Activated CD8-positive, alpha-beta T cell treated with anti-CD3 and anti-CD28 coated beads, Interleukin-2, amount 10 ng/mL, durations not matched to agents 7 days and 5 days (primary cell): ENCODE measurements at places on chromosomes 5 and 9. TPM values are rescaled to one million over a fixed set of nuclear protein-coding genes. Genes with fewer than 3 reads are reported as not detected.

TOR1B gene
- 24.4 TPM for total RNA-seq

CCDC152 gene
- total RNA-seq, result 6.5 TPM

PCDHB9 gene
- total RNA-seq, result not detected

DNA sequence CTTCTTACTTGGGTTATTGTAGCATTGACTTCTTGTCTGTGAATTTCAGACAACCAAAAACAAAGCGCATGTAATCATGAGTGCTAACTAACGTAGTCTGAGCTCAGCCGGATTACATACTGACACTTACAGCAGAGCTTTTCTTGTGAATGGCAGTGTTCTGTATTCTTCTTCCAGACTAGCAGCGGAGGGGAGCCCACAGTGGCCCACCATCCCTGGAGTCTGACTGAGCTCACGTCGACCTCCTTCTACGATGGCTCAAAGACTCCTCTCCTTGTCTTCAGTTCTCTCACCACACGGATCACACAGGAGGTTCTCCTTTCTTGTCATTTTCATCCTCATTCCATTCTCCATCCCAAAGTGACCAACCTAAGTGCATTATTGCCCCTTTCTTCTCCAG lies 211.4 kb downstream of the CHSY3 start:
- H3K4me3 ChIP-seq, result no peak overlapping the region
- no peak for DNase-seq
- no peak overlapping the region for H3K27ac ChIP-seq
- no peaks in the 10 kb centered on the region for H3K27me3 ChIP-seq
- no peaks in the 10 kb centered on the region for H3K36me3 ChIP-seq

GRCh38 chr5:44933686-44934085 lies 124.9 kb downstream of the MRPS30 start:
- no peaks in the 10 kb centered on the region for H3K36me3 ChIP-seq
- DNase-seq, result no peak
- no peak overlapping the region for H3K4me3 ChIP-seq
- H3K27ac ChIP-seq, result no peak overlapping the region
- H3K27me3 ChIP-seq, result no peaks in the 10 kb centered on the region

GRCh38 chr5:142189813-142190212 lies 81.2 kb downstream of the NDFIP1 start:
- no peak overlapping the region for H3K27ac ChIP-seq
- H3K4me3 ChIP-seq, result no peak overlapping the region
- no peaks in the 10 kb centered on the region for H3K36me3 ChIP-seq
- H3K27me3 ChIP-seq, result no peaks in the 10 kb centered on the region
- peaks cover 15% of the 10 kb centered on the region for H3K4me1 ChIP-seq

- H3K27me3 ChIP-seq, result peaks cover 2% of the 10 kb centered on the region
- DNase-seq, result no peak
Observed at GRCh38 chr5:38157024-38157423, 101.3 kb upstream of the EGFLAM start.

DNA sequence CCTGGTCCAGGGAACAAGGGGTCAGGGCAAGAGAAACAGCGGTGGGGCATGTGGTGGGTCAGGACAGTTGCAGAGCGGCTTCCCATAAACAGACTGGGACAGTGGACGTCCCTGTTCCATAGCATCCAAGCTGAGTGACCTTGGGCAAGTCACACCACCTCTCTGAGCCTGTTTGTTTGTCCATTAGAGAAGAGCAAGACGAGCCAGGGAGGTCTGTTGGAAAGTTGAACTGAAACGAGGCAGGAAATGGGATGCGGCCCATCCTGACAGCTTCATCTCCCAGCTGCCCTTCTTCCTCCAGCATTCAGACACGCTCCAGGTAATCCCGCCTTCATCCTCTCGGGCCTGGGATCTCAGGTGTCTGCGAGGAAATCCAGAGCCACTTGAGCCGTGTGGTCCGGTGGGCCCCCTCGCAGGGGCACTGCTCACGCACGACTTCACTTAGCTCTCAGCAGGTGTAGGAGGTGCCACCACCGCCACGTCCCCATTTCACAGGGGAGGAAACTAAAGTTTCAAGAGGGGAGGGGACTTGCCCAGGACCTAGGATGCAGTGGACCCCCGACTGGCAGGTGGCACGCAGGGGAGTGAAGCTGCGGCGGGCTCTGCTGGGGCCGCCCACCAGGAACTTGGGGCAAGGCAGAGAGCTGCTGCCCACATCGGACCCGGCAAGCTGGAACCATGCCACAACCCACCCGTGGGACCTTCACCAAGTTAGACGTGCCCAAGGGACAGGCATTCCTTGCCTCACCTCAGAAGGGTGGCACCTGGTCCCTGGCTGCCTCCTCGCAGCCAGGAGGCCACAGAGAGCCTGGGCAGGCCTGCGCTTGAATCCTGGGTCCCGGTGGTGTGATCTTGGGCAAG lies 13.0 kb downstream of the PTGES2 start:
- no peak overlapping the region for H3K4me3 ChIP-seq
- H3K4me1 ChIP-seq, result peaks cover 10% of the 10 kb centered on the region
- H3K27me3 ChIP-seq, result no peaks in the 10 kb centered on the region
- no peak for DNase-seq
- H3K36me3 ChIP-seq, result peaks cover 14% of the 10 kb centered on the region

- no peaks in the 10 kb centered on the region for H3K27me3 ChIP-seq
- no peak overlapping the region for H3K4me3 ChIP-seq
- H3K27ac ChIP-seq, result no peak overlapping the region
- H3K36me3 ChIP-seq, result no peaks in the 10 kb centered on the region
Observed at GRCh38 chr5:178427576-178428197, 162.5 kb downstream of the COL23A1 start.

GRCh38 chr9:91815896-91816295 lies 134.1 kb downstream of the ROR2 start:
- H3K27me3 ChIP-seq, result no peaks in the 10 kb centered on the region
- H3K4me1 ChIP-seq, result no peaks in the 10 kb centered on the region
- H3K36me3 ChIP-seq, result no peaks in the 10 kb centered on the region
- H3K27ac ChIP-seq, result no peak overlapping the region

GRCh38 chr5:173395257-173395932 lies 67.2 kb upstream of the STC2 start:
- no peak overlapping the region for H3K4me3 ChIP-seq
- peaks cover 3% of the 10 kb centered on the region for H3K4me1 ChIP-seq
- H3K27me3 ChIP-seq, result peaks cover 6% of the 10 kb centered on the region
- no peak for DNase-seq
- no peak overlapping the region for H3K27ac ChIP-seq

DNA sequence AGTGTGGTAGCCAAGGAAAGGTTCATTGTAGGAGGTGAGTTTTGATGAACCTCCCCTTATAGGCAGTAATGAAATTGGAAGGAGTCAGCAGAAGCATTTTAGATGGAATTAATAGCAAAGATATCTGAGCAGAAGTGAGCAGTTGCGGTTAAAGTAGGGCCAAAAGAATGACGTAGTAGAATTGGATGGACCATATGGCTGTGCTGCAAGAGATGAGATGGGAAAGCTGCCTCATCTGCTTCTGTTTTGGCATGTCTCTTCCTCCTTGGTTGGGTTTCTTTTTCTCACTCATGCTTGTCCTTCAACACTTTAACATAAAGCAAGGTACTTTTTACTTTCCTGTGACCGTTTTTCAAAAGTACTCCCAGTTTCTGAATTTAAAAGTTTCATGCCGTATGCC lies 55.8 kb downstream of the AQP7 start:
- DNase-seq, result no peak
- no peaks in the 10 kb centered on the region for H3K4me1 ChIP-seq
- no peak overlapping the region for H3K4me3 ChIP-seq

DNA sequence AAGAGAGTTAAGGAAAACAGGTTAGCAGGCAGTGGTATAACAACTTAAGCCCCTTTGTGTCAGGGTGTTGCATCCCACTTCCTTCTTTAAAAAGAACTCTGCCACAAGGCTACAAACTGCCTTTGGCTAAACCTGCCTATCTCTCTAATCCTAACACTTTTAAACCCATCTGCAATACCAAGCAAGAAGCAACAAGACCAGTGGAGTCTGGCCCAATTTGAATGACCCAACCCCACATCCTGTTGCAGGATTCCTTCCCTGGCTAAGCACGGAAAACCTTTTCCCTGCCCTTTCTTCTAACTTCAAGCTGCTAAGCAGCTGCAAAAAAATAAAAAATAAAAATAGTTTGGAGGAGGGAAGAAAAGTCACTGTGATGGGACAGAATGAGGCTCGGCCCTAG lies 27.1 kb downstream of the ABCA1 start:
- DNase-seq, result no peak
- no peaks in the 10 kb centered on the region for H3K4me1 ChIP-seq
- no peaks in the 10 kb centered on the region for H3K27me3 ChIP-seq
- no peak overlapping the region for H3K27ac ChIP-seq
- H3K4me3 ChIP-seq, result no peak overlapping the region

- no peak for DNase-seq
- no peaks in the 10 kb centered on the region for H3K36me3 ChIP-seq
- H3K27ac ChIP-seq, result no peak overlapping the region
- H3K27me3 ChIP-seq, result peaks cover 4% of the 10 kb centered on the region
- no peak overlapping the region for H3K4me3 ChIP-seq
Observed at GRCh38 chr5:96412868-96413449, 20.1 kb downstream of the PCSK1 start.

DNA sequence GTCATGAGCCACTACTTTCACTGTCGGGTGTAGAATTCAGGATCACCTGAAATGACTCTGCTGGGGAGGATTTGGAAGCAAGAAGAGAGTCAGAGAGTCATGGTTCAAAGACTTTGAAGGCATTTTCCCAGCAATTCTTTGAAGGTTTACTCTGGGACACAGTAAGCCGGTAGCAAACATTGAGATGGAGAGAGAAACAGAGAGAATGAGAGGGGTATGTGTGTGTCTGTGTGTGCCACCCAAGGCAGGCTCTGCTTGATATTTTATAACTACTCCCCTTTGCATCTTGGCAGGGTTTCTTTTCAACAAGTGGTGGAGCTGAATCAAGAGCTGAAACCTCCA lies 89.8 kb downstream of the ANKRD55 start:
- DNase-seq, result no peak
- H3K4me1 ChIP-seq, result peaks cover 28% of the 10 kb centered on the region
- H3K27me3 ChIP-seq, result no peaks in the 10 kb centered on the region
- H3K27ac ChIP-seq, result no peak overlapping the region

DNA sequence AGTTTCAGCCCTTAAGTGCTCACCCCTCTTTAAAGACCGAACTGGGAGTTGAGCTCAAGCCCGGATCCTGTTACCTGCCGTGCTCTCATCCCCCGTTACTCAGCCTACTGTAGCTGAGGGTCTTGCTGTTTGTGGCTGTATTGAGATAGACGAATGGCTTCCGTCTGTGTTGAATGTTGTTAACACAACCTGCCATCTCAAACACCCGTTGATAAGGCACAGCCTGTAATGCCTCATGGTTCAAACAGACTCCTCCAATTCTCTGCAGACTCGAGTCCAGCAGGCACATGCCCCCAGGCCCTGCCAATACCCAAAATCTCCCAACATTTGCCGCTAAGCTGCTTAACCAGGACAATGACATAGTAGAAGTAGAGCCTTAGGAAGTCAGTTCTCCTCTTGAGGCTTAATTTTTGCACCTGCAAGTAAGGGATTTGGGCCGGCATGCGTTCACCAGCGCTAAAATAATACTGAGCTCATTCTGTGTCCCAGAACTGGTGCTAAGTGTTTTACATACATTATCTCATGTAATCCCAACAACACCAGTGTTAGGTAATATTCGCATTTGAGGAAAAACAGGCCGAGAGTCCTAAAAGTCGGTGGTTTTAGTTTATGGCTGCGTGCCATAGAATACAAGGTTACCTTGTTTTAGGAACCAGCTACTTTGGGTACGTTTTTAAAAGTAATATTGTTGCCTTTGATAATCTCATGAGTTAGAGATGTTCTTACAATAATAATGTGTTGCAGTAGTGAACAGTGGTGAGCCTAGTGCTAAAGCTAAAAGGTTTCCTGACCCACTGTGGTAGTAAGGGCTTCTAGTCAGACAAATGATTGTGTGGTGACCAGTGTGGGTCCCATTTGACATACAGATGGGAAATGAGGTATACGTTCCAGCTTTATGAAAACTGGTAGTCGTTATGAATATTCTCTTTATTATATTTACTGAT lies 1.5 kb upstream of the RFX3 start:
- H3K4me1 ChIP-seq, result peaks cover 47% of the 10 kb centered on the region
- H3K4me3 ChIP-seq, result peak overlapping the region; percentile 96
- H3K36me3 ChIP-seq, result peaks cover 28% of the 10 kb centered on the region
- peak overlapping the region; percentile 100 for H3K27ac ChIP-seq

- no peaks in the 10 kb centered on the region for H3K36me3 ChIP-seq
- H3K4me3 ChIP-seq, result no peak overlapping the region
- DNase-seq, result no peak
- no peak overlapping the region for H3K27ac ChIP-seq
Observed at GRCh38 chr5:83281658-83282057, 189.9 kb upstream of the VCAN start.

DNA sequence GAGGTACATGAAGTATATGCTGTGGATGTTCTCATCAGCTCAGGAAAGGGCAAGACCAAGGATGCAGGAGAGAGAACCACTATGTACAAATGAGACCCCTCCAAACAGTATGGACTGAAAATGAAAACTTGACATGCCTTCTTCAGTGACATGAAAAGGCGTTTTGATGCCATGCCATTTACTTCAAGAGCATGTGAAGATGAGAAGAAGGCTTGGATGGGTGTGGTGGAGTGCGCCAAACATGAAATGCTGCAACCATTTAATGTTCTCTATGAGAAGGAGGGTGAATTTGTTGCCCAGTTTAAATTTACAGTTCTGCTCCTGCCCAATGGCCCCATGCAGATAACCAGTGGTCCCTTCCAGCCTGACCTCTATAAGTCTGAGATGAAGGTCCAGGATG lies 47.7 kb downstream of the SEMA4D start:
- peak overlapping the region; percentile 88 for H3K27ac ChIP-seq
- H3K4me3 ChIP-seq, result no peak overlapping the region
- H3K36me3 ChIP-seq, result peaks cover 86% of the 10 kb centered on the region
- H3K27me3 ChIP-seq, result no peaks in the 10 kb centered on the region

GRCh38 chr9:70696694-70697335 lies 282.4 kb upstream of the KLF9 start:
- no peak for DNase-seq
- H3K27ac ChIP-seq, result no peak overlapping the region
- no peaks in the 10 kb centered on the region for H3K36me3 ChIP-seq

- H3K27me3 ChIP-seq, result no peaks in the 10 kb centered on the region
- no peak overlapping the region for H3K27ac ChIP-seq
- no peak overlapping the region for H3K4me3 ChIP-seq
Observed at GRCh38 chr5:17852740-17853139, 218.5 kb downstream of the TAF11L14 start.

DNA sequence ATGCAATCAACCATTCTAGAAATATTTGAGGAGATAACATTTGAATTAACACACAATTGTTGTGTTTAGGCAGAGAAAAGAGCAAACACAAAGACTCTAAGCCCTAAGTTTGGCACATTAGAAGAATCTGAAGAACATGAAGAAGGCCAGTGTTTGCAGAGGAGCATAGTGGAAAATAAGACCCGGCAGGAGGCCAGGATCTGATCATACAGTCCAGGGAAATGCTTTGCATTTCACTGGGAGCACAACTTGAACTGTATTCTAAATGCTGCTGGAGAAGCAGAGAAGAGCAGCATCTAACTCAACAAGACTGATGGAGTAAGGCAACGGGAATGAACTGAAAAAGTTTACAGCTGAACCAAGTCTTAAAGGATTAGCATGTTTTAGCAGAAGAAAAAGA lies 463.4 kb downstream of the ZNF608 start:
- no peaks in the 10 kb centered on the region for H3K4me1 ChIP-seq
- no peak overlapping the region for H3K27ac ChIP-seq
- no peak overlapping the region for H3K4me3 ChIP-seq
- H3K27me3 ChIP-seq, result no peaks in the 10 kb centered on the region

GRCh38 chr5:115825948-115826347 lies 9.5 kb upstream of the CDO1 start:
- H3K4me1 ChIP-seq, result no peaks in the 10 kb centered on the region
- H3K36me3 ChIP-seq, result peaks cover 26% of the 10 kb centered on the region
- peaks cover 20% of the 10 kb centered on the region for H3K27me3 ChIP-seq
